ENCODE measurements at places on chromosomes 4 and X. TPM values are rescaled to one million over a fixed set of nuclear protein-coding genes. Genes with fewer than 3 reads are reported as not detected.

STATH gene
- not detected for total RNA-seq

PAK3 gene
- total RNA-seq: 2.6 TPM

FAT1 gene
- 274 TPM for total RNA-seq

SSX1 gene
- not detected for total RNA-seq

SCML1 gene
- 10.4 TPM for total RNA-seq

MMAA gene
- 4.5 TPM for total RNA-seq

TCEAL9 gene
- 202 TPM for total RNA-seq

TIGD4 gene
- 0.13 TPM for total RNA-seq

CSN1S1 gene
- total RNA-seq: not detected

TGIF2LX gene
- total RNA-seq: not detected

TMEM271 gene
- not detected for total RNA-seq

PARM1 gene
- total RNA-seq: 3.2 TPM

AR gene
- 10.4 TPM for total RNA-seq

ACE2 gene
- 0.12 TPM for total RNA-seq

SPON2 gene
- total RNA-seq: 2.6 TPM

SMPX gene
- total RNA-seq: 0.12 TPM

XAGE2 gene
- total RNA-seq: not detected

SOD3 gene
- 136 TPM for total RNA-seq

PNMA6A gene
- total RNA-seq: 0.62 TPM

SPANXN4 gene
- total RNA-seq: not detected

TCEAL7 gene
- 25.2 TPM for total RNA-seq

PCSK1N gene
- total RNA-seq: not detected

AFP gene
- total RNA-seq: 0.19 TPM
